ENCODE measurements at places on chromosomes 13 and 19.
A peak's percentile ranks its signal among the peaks of the same experiment; 100 is the strongest.

GRCh38 chr19:13299838-13300237 lies 149.6 kb downstream of the IER2 start:
- DNase-seq = no peak

GRCh38 chr19:29724102-29724641 lies 9.1 kb upstream of the C19orf12 start:
- DNase-seq = peak; percentile 67

DNA sequence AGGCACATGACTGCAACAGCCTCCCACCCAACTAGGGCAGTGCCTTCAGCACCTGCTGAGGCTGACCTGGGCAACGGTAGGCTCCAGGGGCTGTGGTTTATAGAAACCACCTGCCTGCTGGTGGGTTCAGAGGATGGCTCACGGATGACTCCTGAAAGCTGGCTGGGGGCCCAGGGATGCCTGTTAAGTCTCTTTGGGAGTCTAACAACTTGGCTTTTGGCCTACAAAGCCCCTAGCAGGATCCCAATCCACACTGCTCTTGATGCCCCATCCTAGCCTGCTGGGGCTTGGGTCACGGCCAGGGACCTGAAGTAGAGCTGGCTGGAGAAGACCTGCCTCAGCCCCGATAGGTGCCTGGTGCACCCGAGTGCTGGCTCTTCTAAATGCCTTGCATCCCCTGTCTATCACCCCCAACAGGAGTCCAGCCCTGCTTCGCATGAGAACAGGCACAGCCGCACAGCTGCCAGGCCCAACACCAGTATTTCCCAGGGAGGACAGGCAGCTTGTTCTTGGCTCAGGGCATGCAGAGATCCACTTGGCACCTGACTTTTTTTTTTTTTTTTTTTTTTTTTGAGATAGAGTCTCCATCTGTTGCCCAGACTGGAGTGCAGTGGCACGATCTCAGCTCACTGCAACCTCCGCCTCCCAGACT lies 9.1 kb upstream of the EPHX3 start:
- DNase-seq = no peak

DNA sequence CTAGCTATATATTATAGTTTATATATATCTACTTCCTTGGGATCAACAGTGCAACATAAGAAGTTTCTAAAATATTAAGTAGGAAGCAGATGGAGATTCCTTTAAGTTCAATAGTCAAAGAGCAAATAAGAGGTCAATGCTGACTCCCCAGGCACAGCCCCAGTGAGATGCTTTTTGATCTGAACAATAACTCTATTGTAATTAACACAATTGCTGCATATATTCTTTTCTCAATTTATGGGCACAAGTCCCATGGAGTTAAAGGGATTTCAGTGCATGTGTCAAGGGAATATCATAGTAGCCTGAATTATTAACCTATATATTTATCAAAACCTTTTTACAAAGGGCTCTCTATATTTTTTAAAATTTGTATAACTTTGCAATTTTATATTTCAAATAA lies 180.8 kb downstream of the SPRY2 start:
- DNase-seq = no peak

DNA sequence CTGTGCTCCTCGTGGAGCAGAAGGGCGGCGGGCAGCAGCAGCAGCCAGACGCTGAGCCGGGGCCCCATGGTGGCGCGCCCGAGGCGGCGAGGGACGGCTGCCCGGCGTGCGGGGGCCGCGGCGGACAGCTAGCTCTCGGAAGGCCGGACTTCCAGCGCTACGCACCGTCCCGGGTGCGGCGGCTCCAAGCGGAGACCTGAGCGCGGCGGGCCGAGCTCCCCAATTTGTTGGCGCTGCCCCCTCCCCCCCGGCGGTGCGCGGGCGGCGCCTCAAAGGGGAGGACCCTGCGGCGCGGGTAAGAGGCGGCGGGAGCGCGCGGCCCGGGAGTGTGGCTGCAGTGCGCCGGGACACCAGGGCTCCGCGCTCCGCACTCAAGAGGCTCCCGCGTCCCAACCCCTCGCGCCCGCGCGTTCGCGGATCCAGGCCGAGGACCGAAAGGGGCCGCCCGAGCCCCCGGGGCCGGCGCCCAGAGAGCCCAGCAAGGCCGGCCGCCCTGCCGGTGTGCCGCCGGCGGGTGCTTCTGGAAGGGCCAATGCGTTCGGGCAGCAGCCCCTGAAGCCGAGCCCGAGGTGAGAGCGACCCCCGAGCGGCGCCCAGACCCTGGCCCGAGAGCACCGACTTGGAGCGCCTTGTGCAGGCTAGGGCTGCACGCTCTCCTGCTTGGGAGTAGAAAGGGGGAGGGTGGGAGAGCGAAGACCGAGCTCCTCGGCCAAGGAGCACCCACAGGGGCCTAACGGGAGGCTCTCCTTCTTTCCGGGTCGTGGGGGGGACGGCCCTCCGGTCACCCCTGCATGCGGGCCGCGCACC lies at the start of the genes COL4A1 and COL4A2:
COL4A1 (minus strand) TSS at position 198 of the 807 bp plus-strand sequence; CDS start at position 68, 130 bp downstream.
COL4A2 (plus strand) TSS at position 325 of the 807 bp plus-strand sequence. CDS start 620 bp downstream, outside the sequence.
- DNase-seq = no peak

DNA sequence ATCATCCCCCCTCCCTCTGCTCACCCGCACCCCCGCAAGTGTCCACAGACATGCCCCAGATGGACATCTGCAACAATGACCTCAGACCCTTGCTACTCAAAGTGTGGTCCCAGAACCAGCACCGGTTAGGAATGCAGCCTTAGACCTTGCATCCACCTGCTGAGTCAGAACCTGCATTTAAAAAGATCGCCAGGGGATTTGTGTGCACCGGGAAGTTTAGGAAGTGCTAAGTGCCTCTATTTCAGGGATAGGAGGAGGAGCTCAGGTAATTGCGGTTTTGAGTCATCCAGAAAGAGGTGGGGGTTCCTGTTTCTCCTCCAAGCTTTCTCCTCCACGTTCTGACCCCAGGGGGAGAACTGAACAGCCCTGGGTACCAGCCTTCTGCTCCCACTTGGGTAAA lies 46.2 kb downstream of the CACNA1A start:
- no peak for DNase-seq

DNA sequence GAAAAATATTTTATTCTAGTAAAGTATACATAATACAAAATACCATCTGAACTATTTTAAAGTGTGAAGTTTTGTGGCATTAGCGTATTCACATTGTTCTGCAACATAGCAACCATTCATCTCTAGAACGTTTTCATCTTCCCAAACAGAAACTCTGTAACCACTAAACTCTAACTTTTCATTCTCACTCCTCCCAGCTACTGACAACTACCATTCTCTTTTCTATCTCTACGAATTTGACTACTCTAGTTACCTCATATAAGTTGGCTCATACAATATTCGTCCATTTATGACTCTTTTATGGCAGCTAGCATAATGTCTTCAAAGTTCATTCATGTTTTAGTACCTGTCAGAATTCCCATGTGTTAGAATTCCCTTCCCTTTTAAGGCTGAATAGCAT lies 150.5 kb upstream of the MIR17HG start:
- no peak for DNase-seq

- no peak for DNase-seq
Measured at GRCh38 chr13:94394723-94395122, 84.8 kb downstream of the DCT start.

- DNase-seq = no peak
Measured at GRCh38 chr13:53537586-53537985, 509.0 kb downstream of the OLFM4 start.

GRCh38 chr13:106796280-106797047 lies 228.5 kb upstream of the ARGLU1 start:
- no peak for DNase-seq

DNA sequence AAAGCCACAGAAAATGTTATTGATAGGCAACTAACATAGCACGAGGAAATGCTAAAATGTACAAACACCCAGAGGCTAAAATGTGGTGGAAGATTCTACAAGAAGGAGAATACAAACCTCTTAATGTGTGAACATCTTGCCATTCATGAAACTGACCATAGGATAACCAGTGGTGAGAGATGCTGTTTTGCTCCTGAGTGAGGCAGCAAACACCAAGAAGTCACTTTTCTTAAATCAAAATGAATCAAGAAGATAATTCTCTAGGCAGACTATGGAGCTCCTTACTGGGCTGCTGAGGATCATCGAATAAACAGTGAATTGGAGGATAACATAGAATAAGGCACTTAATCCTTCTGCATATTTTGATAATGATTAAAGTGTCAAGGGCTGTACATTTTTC lies 375.4 kb upstream of the SLITRK6 start:
- DNase-seq = no peak

DNA sequence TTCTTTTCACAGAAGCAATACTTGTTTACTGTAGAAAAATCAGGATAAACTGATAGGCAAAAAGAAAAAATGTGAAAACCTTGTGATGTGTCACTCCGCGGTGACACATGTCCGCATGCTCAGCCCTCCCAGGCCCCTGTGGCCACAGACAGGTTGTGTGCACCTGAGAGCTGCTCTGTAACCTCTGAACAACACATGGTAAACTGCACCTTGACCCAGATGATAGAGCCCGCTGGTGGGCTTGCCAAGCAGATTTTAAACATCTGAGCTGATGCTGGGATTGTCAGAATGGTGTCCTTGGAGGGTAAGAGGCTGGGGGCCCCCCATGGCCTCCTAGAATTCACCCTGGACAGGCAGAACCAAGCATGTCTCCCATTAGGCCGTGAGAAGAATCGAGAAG lies 33.8 kb downstream of the DHRS12 start:
- DNase-seq = no peak

DNA sequence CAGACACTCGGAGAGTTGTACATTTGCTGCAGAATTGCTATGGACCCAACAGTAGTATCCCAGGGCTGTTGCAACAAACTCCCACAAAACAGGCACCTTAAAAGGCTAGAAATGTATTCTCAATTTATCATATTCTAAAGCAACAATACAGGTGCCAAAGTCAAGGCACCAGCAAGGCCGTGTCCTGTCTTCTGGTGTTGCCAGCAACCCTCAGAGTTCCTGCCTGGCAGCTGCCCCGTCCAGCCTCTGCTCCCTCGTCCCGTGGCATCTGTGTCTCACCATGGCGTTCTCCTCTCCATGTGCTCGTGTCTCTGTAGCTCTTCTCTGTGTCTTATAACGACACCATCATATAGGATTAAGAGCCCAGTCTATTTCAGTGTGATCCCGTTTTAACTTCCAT lies 67.7 kb upstream of the ARGLU1 start:
- DNase-seq = no peak

DNA sequence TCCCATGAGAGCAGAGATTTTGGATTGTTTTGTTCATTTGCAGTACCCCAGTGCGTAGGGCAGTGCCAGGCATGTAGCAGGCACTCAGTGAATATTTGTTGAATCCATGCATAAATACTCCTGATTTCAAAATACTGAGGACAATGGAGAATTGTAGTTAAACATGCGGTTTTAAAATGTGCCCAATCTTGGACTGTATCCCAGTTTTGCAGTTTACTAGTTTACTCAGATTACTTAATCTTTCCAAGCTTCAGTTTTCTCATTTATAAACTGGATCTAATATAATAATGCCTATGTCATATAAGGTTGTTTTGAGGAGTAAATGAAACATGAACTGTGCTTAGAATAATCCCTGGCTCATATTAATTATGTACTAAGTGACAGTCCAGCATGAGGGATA lies 39.0 kb downstream of the RCBTB2 start:
- no peak for DNase-seq

DNA sequence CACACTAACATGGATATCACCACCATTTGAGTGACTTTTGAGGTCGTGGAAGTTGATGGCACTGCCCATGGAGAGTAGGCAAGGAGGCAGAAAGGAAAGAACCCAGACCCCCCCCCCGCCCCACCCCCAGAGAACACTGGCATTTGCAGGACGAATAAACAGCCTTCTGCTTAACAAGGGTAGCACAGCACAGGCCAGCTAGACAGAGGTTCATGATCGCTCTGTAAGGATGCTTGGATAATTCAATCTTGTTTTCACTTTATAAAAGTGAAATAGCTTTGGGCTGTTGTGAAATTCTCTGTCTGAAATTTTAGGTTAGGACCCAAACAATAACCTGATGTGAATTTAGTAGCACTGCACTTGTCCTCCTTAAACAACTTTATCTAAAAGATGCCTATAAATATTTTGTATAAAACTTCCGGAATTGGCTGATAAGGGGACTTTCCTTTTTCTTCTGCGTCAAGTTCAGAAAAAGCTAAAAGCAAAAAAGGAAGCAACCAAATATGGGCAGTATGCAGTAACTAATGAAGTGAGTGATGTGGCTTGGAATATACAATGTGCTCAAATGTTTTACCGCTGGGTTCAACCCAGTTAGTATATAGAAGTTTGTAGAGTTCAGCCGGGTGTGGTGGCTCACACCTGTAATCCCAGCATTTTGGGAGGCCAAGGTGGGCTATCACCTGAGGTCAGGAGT lies 163.7 kb downstream of the SHISA2 start:
- DNase-seq = no peak

DNA sequence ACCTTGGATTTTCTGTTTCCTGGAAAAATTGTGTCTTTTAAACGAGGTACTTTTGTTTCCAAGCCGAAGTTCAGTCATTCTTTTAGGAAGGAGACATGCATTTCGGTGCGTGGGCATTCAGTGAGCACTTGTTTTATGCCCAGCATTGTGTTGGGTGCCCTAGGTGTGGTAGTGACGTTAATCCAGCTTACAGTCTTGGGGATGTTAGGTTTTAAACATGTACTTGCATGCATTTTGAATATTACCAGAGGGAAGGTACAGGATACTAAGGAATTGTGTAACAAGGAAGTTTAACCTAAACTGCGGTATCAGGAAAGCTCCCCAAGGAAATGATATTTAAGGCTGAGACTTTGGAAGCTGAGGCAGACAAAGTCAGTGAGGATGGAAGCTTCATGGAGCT lies 66.3 kb downstream of the ARHGAP35 start:
- no peak for DNase-seq

GRCh38 chr19:12723641-12724426 lies at the start of gene TNPO2:
TNPO2 (minus strand) TSS chr19:12723932; CDS start chr19:12720977, 2,955 bp downstream.
- DNase-seq = peak; percentile 69

DNA sequence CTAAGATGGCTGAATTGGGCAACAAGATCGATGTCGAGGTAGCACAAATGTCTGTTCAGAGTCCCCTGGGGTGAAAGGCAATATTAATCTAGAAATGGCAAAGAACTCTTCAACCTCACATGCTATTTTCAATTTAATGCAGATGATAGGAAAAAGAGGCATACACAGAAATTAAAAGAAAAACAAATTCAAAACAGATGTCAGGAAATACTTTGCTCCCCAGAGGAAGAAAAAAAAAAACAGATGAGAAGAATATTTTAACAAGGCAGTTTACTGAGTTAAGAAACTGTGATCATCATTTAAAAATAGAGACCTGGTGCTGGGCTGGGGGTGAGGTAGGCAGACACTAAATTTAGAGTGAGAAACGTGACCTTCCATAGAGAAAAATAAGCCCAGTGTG lies 421.9 kb upstream of the ARGLU1 start:
- DNase-seq = no peak

GRCh38 chr19:33697766-33698165 lies 76.0 kb downstream of the CHST8 start:
- no peak for DNase-seq

Data from CD8-positive, alpha-beta T cell (primary cell).